ENCODE measurements at places on chromosomes 7 and 10. TPM values are rescaled to one million over a fixed set of nuclear protein-coding genes. Genes with fewer than 3 reads are reported as not detected.
A peak's percentile ranks its signal among the peaks of the same experiment; 100 is the strongest.

CAMK1D gene
- 17.8 TPM for total RNA-seq

LIPM gene
- total RNA-seq, result not detected

ASB10 gene
- not detected for total RNA-seq

HTR7 gene
- not detected for total RNA-seq

SNCG gene
- total RNA-seq, result not detected

DENND2A gene
- total RNA-seq, result not detected

DNA sequence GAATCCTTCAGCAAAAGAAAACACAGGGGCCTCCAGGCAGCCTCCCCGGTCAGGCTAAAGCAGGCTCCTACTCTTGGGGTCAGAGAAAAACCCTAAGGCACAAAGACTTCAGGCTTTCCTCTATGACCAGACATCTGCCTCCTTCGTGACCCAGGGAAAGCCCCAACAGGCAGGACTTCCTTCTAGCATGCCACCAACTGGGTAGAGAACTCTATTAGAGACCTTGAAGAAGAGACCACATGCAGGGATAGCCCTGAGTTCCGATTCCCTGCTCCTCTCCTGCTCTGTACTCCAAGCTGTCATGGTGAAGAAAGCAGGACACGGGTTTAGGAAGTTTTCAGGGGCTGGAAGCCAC is 1.3 kb downstream of the TRPV6 start:
- no peak for DNase-seq

- no peak for DNase-seq
Observed at GRCh38 chr10:69934768-69935167, 117.9 kb upstream of the MACROH2A2 start.

DNA sequence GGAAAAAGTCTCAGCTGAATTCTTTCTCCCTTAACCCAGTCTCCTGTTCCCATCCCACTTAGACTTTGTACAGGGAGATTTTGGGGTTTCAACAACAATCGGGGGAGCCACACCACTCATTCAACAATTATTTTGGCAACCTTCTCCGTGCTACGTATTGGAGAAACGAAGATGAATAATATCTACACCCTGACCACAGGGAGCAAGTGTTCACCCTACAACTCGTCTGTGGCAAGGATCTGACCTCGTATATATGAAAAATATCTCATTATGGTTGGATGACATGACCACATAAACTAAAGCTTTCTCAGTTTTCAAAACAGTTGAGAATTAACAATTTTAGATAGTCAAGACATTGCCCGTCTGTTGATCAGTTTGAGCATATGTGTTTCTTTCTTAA is 302.1 kb downstream of the CACNA2D1 start:
- no peak for DNase-seq

DNA sequence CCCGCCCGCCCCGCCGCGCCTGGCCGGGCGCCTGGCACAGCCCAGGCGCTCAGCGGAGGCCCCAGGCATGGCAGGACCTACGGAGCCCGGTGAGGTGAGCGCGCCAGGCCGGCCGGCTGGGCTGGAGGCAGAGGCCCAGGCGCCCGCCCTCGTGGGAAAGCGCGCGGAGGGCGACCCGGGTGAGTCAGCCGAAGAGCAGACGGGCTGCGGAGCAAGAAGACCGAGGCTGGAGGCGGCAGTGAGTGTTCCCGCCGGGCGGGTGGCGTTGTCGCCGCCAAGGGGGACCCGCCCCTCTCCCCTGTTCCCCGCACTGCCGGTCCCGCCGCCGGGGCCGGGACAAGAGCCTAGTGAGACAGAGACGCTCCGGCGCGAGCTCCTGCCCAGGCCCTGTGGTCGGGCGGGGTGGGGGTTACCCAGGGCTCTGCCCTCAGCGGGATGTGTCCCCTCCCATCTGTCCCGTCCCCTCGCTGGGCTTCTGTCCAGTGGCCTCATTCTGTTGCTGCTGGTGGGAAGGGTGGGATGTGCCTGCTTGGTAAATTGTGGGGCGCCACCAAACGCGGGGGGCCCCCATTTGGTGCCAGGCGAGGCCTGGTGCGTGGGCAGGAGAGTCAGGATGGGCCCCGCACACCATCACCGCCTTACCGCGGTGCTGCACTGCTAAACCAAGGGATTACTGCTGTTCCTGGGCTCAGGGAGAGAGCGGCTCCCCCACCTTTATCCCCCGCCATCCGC is 17.0 kb upstream of the NODAL start:
- no peak for DNase-seq

GRCh38 chr10:86364491-86365345 is 1.9 kb downstream of the GRID1 start:
- no peak for DNase-seq

DNA sequence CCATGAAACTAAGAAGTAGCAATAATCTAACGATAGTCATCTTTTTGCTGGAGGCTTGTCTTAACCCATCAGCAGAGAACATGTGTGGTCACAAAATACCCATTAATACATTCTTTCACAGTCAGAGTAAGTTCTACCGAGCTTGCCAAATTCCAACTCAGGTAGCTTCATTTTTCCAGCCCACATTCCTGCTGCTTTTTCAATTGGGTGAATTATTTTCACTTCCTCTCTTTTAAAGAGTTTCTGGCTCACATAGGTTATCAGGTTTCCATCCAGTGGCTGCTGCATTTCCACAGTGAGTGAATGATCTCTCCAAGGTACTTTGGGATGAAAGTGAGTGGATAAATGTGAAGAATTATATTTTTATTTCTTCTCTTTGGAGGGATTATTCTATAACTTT is 233.1 kb downstream of the SEMA3E start:
- no peak for DNase-seq

DNA sequence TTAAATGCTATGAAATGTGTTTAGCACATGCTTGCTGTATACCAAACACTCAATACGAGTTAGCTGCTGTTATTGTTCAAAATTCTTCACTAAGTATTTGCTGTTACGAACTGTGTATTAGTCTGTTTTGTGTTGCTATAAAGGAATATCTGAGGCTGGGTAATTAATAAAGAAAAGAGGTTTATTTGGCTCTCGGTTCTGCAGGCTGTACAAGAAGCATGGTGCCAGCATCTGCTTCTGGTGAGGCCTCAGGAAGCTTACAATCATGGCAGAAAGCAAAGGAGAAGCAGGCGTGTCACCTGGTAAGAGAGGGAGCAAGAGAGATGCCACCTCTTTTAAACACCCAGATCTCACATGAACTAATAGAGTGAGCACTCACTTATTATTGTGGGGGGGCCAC is 1.6 kb downstream of the UBE2D4 start:
- DNase-seq, result no peak

DNA sequence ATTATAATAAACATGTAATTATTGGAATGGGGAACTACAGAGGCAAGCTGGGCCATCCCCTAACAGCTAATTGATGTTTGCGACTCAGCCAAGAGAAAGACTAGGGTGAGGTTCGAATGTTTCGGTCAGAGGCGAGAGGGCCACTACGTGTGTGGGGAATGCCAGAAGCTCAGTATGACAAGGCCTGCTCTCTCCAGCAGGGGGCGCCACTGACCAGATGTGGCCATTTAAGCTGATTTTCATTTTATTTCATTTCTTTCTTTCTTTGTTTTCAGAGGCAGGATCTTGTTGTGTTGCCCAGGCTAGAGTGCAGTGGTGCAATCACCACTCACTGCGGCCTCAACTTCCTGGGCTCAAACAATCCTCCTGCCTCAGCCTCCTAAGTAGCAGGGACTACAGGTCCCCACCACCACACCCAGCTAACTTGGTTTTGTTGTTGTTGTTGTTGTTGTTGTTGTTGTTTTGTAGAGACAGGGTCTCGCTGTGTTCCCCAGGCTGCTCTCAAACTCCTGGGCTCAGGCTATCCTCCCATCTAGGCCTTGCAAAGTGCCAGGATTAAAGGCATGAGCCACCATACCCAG is 38.1 kb downstream of the TMEM130 start:
- DNase-seq, result peak; percentile 46

DNA sequence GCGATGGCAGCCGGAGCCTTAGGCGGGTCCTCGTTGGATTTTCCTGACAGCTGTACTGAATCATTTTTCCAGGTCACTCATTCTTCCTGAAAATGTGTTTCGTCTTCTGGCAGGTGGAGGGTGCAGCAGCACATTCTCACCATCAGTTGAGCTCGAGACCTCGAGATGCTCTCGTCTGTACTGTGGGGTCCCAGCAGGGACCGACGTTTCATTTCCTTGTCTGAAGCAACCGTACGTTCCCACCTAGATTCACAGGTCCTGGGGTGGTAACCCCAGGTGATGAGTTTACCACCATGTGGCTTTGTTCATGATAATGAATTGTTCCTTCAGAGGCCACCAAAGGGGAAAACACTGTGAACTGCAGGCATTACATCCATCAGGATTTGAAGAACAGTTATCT is 298.5 kb upstream of the FOXK1 start:
- no peak for DNase-seq

GRCh38 chr10:96334616-96335526 is 23.9 kb downstream of the OPALIN start:
- DNase-seq, result no peak

- no peak for DNase-seq
Observed at GRCh38 chr10:26715137-26715487, 17.6 kb downstream of the PDSS1 start.

DNA sequence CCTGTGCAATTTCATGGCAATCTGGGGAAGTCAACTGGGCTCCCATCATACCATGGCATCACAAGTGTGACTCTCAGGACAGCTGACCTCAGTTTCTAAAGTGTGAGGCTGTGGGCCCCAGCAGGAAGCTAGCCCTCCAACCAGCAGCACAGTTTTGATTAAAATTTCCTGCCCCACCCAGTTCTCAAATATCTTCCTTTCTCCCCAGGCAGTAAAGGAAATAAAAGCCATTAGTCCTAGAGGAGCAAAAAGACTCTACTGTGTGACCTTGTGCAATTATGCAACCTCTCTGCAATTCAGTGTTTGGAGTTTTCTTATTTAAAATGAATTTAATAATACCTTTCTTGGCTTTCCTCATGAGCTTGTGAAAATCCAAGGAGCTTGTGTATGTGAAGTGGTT is 143.1 kb upstream of the CDCA7L start:
- no peak for DNase-seq

DNA sequence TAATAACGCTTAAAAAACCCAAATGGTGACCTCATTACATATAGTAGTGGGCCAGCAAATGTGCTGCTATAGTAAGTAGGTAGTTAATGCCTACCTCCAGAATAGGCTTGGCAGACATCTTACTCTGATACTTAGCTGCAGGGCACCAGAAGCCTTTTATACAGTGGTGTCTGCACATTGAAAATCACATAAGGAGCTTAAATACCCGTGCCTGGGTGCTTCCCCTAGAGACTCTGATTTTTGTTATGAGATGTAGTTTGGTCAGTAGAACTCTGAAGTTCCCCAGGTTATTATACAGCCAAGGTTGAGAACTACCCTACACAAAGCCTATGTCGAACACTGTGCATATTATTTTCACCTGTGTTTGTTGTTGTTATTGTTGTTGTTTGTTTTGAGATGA is 47.2 kb downstream of the ANKIB1 start:
- no peak for DNase-seq

DNA sequence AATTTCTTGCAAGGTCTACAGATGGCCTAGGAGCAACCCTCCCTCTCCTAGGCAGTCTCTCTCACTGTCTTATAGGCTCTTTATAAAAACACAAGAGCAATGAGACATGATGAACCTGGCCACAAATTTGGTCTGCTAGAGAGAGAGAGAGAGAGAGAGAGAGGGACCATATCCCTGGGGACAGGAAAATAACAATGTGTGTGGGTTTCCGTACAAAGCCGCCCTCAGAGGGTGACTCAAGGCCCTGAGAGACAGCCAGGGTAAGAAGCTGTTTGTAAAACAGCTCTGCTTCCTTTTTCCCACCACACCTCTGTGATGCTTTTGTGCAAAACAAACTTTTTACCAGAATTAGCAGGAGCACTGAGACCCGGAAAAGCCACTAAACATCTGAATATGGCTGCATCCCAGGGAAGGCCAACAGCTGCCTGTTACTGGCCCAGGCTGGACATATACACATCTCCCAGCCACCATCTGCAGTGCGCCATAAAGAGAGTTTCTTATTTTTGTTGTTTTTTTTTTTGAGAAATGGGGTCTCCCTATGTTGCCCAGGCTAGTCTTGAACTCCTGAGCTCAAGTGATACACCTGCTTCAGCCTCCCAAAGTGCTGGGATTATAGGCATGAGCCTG is 18.4 kb downstream of the GIMAP5 start:
- DNase-seq, result peak; percentile 84

DNA sequence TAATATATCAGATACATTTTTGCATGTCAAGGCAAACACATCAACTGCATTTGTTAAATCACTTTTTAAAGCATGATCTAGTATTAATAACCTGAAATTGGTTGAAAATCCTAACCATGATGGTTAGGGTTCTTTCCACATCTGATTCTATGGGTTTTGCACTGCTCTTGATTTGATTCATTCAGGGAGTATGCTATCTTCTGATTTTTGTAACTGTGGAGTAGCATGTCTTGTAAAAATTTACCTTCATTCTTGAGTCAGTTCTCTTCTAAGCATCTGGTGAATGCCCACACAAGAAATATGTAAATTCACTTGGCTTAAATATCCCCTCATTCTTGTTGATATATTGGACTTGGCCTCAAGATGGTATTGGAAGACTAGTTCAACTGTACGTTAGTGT is 178.7 kb downstream of the KLF6 start:
- DNase-seq, result no peak

DNA sequence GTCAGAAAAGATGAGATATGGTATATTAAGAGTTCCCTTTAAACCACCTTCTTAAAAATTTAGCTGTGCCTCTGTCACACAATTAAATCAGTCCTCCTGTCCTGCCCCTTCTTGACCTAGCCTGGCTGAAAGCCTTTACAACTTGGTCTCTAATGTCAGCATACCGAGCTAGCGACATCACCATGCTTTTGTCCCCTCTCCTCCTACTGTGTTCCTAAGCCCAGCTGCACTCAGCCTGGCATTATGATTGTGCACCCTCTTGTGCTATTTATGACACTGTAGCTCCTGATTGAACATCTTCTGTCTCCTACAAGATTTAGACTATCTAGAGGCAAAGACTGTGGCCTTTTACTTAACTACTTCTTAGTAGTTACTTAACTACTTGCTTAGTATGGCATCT is 29.2 kb downstream of the TDRD1 start:
- DNase-seq, result no peak

DNA sequence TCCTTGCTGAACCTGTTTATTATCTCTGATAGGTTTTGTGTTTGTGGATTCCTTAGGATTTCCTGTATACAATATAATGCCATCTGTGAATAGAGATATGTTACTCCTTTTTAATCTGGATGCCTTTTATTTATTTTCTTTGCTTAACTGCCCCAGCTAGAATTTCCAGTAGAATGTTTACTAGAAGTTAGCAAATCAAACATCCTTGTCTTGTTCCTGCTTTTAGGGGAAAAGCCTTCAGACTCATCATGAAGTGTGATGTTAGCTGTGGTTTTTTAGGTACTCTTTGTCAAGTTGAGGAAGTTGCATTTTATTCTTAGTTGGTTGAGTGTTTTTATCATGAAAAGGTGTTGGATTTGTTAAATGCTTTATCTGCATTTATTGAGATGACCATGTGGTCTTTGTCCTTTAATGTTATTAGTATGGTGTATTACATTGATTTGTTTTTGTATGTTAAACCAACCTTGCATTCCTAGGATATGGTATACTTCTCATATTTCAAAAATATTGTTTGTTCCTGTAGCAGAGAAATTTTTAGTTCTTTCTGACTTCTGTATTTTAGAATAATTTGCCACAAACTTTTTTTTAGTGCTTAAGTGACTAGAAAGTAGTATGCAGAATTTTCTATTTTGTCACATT is 24.3 kb downstream of the PPP2R2D start:
- no peak for DNase-seq
